ENCODE measurements at places on chromosomes 7 and 10.
A peak's percentile ranks its signal among the peaks of the same experiment; 100 is the strongest.

DNA sequence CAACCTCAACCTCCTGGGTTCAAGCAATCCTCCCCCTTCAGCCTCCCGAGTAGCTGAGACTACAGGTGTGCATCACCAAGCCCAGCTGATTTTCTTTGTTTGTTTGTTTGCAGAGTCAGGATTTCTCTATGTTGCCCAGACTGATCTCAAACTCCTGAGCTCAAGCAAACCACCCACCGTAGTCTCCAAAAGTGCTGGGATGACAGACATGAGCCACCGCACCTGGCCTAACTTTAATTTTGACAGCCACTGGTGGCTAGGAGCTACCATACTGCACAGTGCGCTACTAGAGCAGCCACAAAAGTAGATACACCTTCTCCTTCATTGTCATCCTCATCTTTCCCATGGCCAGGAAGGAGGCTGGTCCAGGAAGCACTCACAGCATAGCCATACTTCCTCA, 31.2 kb upstream of the GATA3 start:
- no peak for DNase-seq

DNA sequence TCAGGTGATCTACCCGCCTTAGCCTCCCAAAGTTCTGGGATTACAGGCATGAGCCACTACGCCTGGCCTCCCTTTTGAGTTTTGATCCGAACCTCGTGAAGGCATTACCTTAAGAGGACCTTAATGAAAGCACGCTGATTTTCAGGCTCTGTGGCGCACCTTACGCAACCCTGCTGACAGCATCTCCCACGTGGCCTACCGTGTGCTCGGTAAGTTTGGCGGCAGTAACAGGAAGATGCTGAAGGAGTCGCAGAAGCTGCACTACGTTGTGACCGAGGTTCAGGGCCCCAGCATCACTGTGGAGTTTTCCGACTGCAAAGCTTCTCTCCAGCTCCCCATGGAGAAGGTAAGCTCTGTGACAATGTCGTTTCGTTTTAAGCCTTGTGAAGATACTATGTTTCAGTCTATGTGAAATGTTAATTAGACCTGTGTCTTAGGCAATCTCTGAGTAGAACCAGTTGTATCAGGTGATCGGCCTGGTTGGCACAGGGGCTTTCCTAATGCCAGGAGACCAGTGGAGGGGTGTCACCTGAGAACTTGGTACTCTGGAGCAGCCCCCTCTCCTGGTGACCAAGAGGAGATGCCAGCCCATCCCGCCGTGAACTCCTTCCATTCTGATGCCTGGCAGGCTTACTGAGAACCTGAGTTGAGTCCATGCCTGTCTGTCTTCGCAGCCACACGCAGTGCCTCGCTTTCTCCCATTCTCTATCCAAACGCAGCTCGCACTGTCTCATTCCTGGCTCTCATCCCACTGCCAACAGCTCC, 43.5 kb downstream of the TRRAP start:
- DNase-seq: no peak

DNA sequence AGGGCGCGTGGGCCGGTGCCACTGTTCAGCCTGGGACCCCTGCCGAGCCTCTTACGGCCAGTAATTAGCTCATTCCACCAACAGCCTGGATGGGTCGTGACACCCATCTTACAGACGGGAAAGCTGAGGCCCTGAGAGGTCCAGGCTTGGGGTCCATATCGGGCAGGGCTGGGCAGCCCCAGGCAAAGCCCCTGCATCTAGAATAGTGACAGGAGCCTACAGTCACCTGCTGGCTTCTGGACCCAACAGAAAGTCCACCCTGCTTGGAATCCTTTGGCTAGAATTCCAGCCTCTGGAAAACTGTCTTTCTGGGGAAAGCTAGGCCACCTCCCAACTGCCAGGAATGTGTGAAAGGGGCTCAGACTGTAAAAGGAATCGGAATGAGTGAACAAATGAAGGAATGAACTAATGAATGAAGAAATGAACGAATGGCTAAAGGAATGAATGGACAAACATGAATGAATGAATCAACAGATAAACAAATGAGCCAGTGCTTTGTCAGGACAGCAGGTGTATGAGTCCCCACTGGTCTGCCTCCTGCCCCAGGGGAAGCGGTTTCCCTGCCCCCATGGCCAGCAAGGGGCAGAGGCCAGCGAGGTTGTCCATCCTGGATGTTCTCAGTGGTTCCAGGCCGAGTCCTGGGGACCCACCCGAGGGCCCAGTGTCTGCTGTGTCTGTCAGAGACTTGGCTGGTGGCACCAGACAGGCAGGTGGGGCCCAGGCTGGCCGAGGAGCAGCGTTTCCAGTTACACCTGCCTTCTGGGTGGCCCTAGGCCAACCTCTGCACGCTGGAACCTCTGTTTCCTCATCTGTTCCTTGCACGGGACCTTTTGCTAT, 24.1 kb upstream of the PDGFA start:
- no peak for DNase-seq

- DNase-seq: no peak
Measured at GRCh38 chr7:30751696-30752273, at the start of gene INMT. INMT (plus strand) TSS chr7:30752135; CDS start chr7:30752151, 16 bp downstream.

DNA sequence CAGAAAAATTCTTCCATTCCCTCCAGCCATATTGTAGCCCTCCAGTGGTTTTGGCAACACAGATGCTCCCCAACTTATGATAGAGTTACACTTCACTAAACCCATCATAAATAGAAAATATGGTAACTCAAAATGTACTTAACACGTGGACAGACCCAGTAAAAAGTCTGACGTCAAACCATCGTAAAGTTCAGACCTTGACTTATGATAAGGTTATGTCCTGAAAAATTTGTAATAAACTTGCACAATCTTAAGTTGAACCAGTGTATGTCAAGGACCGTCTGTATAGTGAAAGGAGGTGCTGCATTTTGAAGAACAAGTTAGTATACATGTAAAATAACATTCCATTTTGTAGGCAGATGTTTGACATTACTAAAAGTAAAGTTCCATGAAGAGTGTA, 142.8 kb downstream of the NSUN6 start:
- no peak for DNase-seq

GRCh38 chr10:62000726-62001125, 99.2 kb downstream of the ARID5B start:
- no peak for DNase-seq

GRCh38 chr7:50854831-50855230, 72.1 kb upstream of the GRB10 start:
- DNase-seq: no peak

GRCh38 chr7:19470031-19470430, 238.8 kb downstream of the POLR1F start:
- DNase-seq: no peak

GRCh38 chr7:25196132-25196896, 32.0 kb downstream of the NPVF start:
- DNase-seq: no peak

GRCh38 chr7:69531050-69531449, 67.2 kb upstream of the AUTS2 start:
- no peak for DNase-seq

- DNase-seq: no peak
Measured at GRCh38 chr7:108372618-108373017, 83.6 kb downstream of the NRCAM start.

GRCh38 chr10:79234391-79235315, 112.6 kb upstream of the PPIF start:
- DNase-seq: no peak

GRCh38 chr7:111518264-111518663, 44.0 kb downstream of the IMMP2L start:
- no peak for DNase-seq

- no peak for DNase-seq
Measured at GRCh38 chr10:92027141-92027540, 103.6 kb downstream of the BTAF1 start.

DNA sequence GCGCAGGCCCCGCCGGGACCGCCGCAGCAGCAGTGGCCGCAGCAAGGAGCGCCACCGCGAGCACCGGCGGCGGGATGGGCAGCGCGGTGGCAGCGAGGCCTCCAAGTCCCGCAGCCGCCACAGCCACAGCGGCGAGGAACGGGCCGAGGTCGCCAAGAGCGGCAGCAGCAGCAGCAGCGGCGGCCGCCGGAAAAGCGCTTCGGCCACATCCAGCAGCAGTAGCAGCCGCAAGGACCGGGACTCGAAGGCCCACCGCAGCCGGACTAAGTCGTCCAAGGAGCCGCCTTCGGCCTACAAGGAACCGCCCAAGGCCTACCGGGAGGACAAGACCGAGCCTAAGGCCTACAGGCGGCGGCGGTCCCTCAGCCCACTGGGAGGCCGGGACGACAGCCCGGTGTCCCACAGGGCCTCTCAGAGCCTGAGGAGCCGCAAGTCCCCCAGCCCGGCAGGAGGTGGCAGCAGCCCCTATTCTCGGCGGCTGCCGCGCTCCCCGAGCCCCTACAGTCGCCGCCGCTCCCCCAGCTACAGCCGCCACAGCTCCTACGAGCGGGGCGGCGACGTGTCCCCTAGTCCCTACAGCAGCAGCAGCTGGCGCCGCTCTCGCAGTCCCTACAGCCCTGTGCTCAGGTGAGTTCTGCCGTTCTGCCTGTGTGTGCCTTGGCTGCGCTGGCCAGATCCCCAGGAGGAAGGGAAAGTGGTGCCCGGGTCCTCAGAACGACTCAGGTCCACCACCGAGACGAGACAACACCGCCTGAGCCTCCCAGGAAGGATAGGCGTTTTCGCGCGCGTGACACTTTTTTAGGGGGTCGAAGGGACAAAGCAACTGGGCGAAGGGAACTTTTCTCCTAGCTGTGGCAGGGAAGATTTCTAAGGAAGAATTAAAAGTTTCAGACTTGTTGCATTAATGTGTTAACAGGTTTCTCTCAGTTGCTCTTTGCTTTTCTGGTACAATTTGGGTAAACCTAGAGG, 1.5 kb downstream of the CDK13 start:
- DNase-seq: peak; percentile 78

GRCh38 chr7:38281266-38281665, 7.8 kb upstream of the TARP start:
- DNase-seq: no peak

DNA sequence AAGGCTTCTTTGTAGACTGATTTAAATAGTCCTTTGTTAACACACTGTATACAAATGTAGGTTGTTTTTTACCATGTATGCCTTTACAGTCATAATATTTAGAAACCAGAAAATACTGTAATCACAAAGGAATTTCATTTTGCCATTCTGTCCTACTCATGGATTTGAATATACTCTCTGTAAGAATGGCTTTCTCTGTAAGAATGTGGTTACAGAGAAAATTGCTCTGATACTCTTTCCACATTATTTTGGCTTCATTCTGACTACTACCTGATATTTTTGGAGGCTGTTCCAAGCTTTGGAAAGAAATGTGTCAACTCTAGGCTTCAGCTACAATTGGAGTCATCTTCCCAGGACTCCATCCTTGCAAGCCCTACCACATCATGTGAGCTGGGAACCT, 23.5 kb downstream of the CH25H start:
- no peak for DNase-seq

GRCh38 chr10:88232983-88233543, 350.1 kb downstream of the RNLS start:
- no peak for DNase-seq

DNA sequence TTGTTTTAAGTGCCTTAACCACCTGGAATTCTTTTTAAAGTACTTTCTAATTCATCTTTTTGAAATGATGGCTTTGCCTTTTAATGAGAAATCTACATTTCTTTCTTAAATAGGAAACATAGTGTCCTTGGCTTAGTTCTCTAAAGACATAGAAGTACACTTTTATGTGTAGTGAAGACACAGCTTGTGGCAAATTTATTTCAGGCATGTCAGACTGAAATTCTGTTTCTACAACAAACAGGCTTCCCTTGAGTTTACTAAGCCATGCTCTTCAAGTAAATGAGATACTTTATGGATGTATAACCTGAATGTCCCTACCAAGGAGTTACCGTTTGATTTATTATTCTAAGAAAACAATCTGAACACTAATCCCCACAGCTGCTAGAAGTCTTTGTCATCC, 136.9 kb upstream of the MAGI2 start:
- DNase-seq: no peak

GRCh38 chr7:44646176-44646920, 39.9 kb downstream of the OGDH start:
- DNase-seq: no peak

GRCh38 chr7:138853448-138853847, 55.5 kb upstream of the ATP6V0A4 start:
- no peak for DNase-seq

DNA sequence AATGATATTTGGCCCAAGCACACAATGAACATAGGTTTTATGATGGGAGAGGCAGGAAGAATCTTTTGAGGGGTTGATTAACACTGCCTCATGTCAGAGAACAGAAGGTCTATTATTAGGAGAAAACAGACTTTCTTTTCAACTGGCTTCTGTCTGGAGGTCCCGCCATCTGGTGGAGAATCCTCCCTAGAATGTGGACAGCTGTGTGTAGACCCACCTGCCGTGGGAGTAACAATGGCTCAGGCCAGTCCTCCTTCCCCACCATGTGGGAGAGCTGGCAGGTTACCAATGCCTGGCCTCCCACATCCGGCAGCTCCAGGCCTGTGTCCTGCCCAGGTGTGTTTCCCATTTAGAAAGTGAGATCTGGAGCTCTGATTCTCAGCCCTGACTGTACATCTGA, 70.4 kb upstream of the AOAH start:
- DNase-seq: no peak

DNA sequence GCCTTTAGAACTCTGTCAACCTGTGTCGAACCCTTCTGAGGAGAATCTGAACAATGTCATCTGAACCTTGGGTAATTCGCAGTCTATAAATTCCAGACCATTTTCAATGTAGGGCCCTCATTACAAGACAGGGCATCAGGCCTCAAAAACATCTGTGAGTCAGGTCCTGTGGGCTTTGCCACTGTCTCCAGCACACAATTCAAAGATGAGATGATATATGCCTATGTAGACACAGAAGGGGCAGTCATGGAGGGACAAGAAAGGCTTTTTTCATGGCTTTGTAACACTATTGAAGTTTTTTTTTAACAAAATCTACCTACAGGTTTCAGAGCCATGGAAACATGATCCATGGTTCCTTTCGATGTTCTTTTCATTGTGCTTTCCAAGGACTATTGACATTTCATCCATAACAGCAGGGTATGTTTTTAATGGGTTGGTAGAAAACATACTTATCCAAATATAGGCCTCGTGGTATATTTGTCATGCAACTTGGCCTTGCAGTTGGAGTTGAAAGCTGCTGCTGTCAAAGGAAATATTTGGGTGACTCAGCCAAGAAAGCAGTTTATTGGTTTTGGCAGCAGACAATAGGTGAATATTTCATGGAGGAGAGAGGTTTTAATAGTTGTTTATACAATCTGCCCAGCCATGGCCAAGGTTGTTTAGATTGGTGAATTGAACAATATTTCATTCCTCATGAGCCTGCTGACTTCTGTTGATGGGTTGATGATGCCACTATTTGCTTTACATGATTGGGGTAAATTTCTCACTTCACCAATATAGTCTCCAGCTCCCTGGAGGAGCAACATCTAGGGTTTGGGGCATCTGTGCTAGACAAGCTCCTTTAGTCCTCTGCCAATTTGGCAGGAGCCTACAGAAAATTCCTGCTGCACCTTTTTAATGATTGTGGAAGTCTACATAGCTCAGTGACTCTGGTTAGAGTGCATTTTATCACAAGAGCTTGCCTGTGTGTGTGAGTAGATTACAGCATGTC, 158.4 kb upstream of the TMEM72 start:
- DNase-seq: no peak

GRCh38 chr7:47957156-47957555, 8.9 kb upstream of the PKD1L1 start:
- DNase-seq: no peak
